ENCODE measurements at places on chromosomes 2 and 18. TPM values are rescaled to one million over a fixed set of nuclear protein-coding genes. Genes with fewer than 3 reads are reported as not detected.

GRCh38 chr2:165609672-165610071 is 140.2 kb downstream of the CSRNP3 start:
- DNase-seq, result no peak
- H3K4me1 ChIP-seq, result peaks cover 1% of the 10 kb centered on the region

MYO5B gene
- not detected for total RNA-seq

- peaks cover 16% of the 10 kb centered on the region for H3K27me3 ChIP-seq
- no peak overlapping the region for H3K27ac ChIP-seq
- DNase-seq, result no peak
These were observed 110.4 kb upstream of the RAB27B start for GRCh38 chr18:54717673-54718407.

THSD7B gene
- total RNA-seq, result not detected

- no peak overlapping the region for H3K27ac ChIP-seq
- no peak for DNase-seq
- H3K27me3 ChIP-seq, result peaks cover 6% of the 10 kb centered on the region
- H3K36me3 ChIP-seq, result no peaks in the 10 kb centered on the region
These were observed 34.1 kb upstream of the CTAGE1 start for GRCh38 chr18:22451796-22452195.

Measured in naive thymus-derived CD8-positive, alpha-beta T cell (primary cell).